Fibroblast of lung (primary cell): ENCODE measurements at places on chromosomes 2 and 18. TPM values are rescaled to one million over a fixed set of nuclear protein-coding genes. Genes with fewer than 3 reads are reported as not detected.

GKN1 gene
- not detected in 2 replicates for total RNA-seq

RUFY4 gene
- total RNA-seq, result not detected in 2 replicates

ATP6V1B1 gene
- 0.77 and 2.1 TPM in 2 replicates for total RNA-seq

SGPP2 gene
- not detected in 2 replicates for total RNA-seq

COX7A2L gene
- total RNA-seq, result 180 and 270 TPM in 2 replicates

ARHGAP28 gene
- 27.2 and 35.0 TPM in 2 replicates for total RNA-seq

- no peak for DNase-seq
- no peak overlapping the region for H3K4me3 ChIP-seq
- no peaks in the 10 kb centered on the region for H3K4me1 ChIP-seq
Observed at GRCh38 chr18:61651880-61652268, 240.9 kb downstream of the RNF152 start.

- no peak overlapping the region for H3K27ac ChIP-seq
- no peaks in the 10 kb centered on the region for H3K36me3 ChIP-seq
- H3K27me3 ChIP-seq, result no peaks in the 10 kb centered on the region
- no peak overlapping the region for H3K4me3 ChIP-seq
Observed at GRCh38 chr18:45253056-45253565, 362.2 kb upstream of the SLC14A2 start.

- no peak overlapping the region for H3K27ac ChIP-seq
- DNase-seq, result no peak
- H3K4me1 ChIP-seq, result peaks cover 5% of the 10 kb centered on the region
- H3K36me3 ChIP-seq, result no peaks in the 10 kb centered on the region
- no peaks in the 10 kb centered on the region for H3K27me3 ChIP-seq
- H3K4me3 ChIP-seq, result no peak overlapping the region
Observed at GRCh38 chr2:134246154-134246874, 7.6 kb upstream of the MGAT5 start.

DNA sequence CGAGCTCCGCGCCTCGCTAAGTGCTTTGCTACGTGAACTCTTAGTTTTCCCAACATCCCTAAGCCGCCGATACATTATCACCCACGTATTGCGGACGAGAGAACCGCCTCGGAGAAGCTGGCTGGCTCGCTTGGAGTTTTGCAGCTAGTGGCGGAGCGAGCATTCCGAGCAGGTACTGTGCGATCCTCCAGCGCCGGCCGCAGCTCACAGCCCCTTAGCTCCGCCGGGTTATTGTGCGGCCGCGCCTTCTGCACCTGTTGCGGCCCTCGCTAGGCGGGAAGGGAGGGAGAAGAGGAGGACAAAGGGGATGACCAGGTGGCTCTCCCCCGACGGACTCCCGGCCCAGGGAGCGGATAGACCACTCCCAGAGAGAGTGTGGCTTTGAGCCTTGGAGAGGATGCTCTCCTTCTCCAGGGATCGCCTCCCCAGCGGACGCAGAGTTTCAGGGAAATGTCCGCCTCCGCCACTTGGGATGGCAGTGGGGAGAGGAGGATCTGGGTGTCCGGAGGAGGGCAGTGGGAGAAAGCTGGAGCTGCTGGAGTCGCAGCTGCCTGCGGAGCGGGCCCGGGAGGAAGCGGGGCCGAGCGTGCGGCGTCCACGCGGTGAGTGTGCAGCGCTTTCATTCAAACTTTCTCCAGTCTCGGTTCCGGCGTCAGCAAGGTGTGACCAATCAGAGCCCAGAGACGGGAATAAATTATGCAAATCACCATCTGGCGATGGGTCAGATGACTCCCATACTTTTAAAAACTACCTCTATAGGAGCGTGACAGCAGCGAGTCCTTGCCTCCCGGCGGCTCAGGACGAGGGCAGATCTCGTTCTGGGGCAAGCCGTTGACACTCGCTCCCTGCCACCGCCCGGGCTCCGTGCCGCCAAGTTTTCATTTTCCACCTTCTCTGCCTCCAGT is at the start of gene LIPG:
LIPG (plus strand) TSS at position 769 of the 905 bp plus-strand sequence. CDS start 252 bp downstream, outside the sequence.
- peaks cover 5% of the 10 kb centered on the region for H3K4me1 ChIP-seq
- H3K4me3 ChIP-seq, result peak within 1 kb of the TSS; percentile 27
- H3K36me3 ChIP-seq, result no peaks in the 10 kb centered on the region
- DNase-seq, result peak; percentile 77

- H3K27ac ChIP-seq, result no peak overlapping the region
- H3K4me3 ChIP-seq, result no peak overlapping the region
- DNase-seq, result no peak
- H3K36me3 ChIP-seq, result no peaks in the 10 kb centered on the region
- peaks cover 14% of the 10 kb centered on the region for H3K4me1 ChIP-seq
Observed at GRCh38 chr2:18600255-18600613, 10.9 kb upstream of the NT5C1B start.
